ENCODE measurements at places on chromosomes 6 and 20. TPM values are rescaled to one million over a fixed set of nuclear protein-coding genes. Genes with fewer than 3 reads are reported as not detected.

Gene FAM209A
- not detected for total RNA-seq

Gene PSMB9
- total RNA-seq, result 13.4 TPM

Gene IL20RA
- 10.1 TPM for total RNA-seq

Gene MUC22
- total RNA-seq, result 0.08 TPM

Gene HLA-DRB1
- 26.4 TPM for total RNA-seq

GRCh38 chr6:170222498-170223471, 68.1 kb downstream of the DLL1 start:
- no peak for DNase-seq

DNA sequence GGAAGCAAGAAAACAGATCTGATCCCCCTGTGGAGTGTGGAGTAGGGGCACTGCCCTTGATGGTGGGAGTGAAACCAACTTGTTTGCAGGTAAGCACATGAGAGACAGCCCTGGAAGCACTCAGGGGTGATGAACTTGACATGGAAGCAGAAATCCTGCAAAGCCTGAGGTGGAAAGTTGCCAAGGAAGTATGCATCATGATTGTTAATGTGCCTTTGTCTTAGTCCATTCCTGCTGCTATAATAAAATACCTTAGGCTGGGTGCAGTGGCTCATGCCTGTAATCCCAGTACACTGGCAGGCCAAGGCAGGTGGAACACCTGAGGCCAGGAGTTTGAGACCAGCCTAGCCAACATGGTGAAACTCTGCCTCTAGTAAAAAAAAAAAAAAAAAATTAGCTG, 40.2 kb upstream of the IFNGR1 start:
- DNase-seq, result no peak

- no peak for DNase-seq
Observed at GRCh38 chr6:149268146-149268545, 49.4 kb upstream of the TAB2 start.

- no peak for DNase-seq
Observed at GRCh38 chr6:42300185-42300584, 82.5 kb upstream of the MRPS10 start.

Data from left ventricle myocardium inferior (tissue), 1 donor.